ENCODE measurements at places on chromosomes 4 and X.

GRCh38 chr4:98448908-98449307, 187.7 kb downstream of the RAP1GDS1 start:
- DNase-seq: no peak

- peak; percentile 3 for DNase-seq
These were observed 35.1 kb downstream of the FAM114A1 start for GRCh38 chr4:38902695-38903094.

GRCh38 chrX:97367125-97367524, 483.4 kb downstream of the RPA4 start:
- no peak for DNase-seq

DNA sequence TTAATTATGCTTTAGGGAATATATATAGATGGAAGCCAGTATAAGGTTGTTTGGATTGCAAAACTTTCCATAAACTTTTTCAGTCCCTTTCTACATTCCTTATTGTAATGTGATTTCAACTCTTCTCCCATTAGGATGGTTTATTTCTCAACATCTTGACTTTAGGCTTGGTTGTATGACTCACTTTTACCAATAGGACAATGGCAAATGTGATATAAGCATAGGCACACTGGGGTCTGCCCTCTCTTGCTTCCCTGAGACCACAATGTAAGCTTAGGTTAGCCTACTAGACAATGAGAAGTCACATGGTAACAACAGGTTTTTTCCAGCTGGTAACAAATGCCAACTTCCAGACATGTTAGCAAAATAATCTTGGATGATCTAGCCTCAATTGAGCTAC, 163.3 kb upstream of the RBPJ start:
- no peak for DNase-seq

DNA sequence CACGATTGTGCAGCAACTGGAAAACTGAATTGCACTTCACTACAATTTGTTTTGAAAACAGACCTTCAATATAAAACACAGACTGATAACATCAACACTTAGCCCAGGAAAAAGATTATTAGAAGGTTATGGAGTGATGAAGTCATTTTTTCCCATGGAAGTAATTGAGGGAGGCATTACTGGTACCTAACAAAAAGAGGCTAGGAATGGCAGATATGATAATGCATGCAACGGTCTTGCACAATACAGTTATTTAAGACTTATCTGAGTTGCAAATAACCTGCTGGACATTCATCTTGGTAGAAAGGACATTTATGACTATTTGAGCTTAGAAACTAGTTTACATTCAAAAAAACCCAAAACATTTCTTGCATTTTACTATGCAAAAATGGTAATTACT, 1031.9 kb downstream of the FAT4 start:
- no peak for DNase-seq

DNA sequence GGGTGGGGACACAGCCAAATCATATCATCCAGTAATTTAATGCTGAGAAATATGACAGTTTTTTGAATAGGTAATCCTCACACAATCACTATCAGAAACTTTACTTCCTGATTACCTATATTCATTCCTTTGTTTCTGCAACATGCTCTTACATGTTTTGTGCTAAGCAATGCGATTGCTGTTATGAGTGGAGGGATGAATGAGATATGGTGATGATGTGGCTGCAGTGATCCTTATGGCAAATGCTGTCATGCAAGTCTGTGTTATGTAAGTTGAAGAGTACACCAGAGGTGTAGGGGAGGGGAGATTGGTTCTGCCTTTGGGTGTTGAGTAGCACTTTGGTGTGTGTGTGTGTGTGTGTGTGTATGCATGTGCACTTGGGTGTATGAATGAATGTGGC, 14.6 kb downstream of the HERC3 start:
- no peak for DNase-seq

GRCh38 chr4:74830928-74831327, 36.6 kb upstream of the BTC start:
- no peak for DNase-seq

DNA sequence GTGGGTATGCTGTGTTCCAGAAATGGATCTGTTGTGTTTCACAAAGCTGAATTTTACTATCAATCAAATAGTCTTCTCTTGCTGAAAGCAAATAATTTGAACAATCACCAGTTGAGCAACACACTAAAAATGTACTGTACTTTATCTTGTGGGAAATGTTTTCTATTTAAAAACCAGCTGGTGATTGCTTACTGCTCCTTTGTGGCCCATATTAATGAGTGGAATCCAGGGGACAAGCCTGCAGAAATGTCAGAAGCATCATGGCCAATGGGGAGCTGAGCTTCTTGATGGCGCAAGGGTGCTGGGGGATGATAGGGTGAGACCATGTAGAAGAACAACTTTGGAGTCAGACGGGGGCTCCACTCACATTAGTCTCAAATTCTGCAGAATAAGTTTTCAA, 346.2 kb downstream of the ARHGAP10 start:
- DNase-seq: no peak

- no peak for DNase-seq
These were observed 57.9 kb upstream of the HPSE start for GRCh38 chr4:83392562-83392961.

- no peak for DNase-seq
These were observed 695 bp upstream of the PIGA start for GRCh38 chrX:15336023-15336413.

Measured in GM12864 (cell line).